ENCODE measurements at places on chromosomes 6 and 20. TPM values are rescaled to one million over a fixed set of nuclear protein-coding genes. Genes with fewer than 3 reads are reported as not detected.

Gene CST4
- not detected for total RNA-seq

Gene TSHZ2
- total RNA-seq, result 2.4 TPM

Gene RHAG
- total RNA-seq, result 0.41 TPM

Gene AP5S1
- total RNA-seq, result 4.1 TPM

Gene TRIM40
- total RNA-seq, result not detected

Gene EBF4
- total RNA-seq, result 11.8 TPM

Gene SLC26A8
- total RNA-seq, result 5.7 TPM

Gene FKBP1A
- 83.2 TPM for total RNA-seq

Gene BMP5
- 3.3 TPM for total RNA-seq

Gene ABHD16B
- total RNA-seq, result not detected

Gene TDRD6
- total RNA-seq, result 0.41 TPM

Gene CPXM1
- 7.3 TPM for total RNA-seq

Gene ARHGAP18
- 10.2 TPM for total RNA-seq

Gene NNAT
- 367 TPM for total RNA-seq

Gene BPIFB4
- total RNA-seq, result not detected

Gene LAMA2
- total RNA-seq, result 11.4 TPM
